ENCODE measurements at places on chromosomes 6 and 20.
A peak's percentile ranks its signal among the peaks of the same experiment; 100 is the strongest.

DNA sequence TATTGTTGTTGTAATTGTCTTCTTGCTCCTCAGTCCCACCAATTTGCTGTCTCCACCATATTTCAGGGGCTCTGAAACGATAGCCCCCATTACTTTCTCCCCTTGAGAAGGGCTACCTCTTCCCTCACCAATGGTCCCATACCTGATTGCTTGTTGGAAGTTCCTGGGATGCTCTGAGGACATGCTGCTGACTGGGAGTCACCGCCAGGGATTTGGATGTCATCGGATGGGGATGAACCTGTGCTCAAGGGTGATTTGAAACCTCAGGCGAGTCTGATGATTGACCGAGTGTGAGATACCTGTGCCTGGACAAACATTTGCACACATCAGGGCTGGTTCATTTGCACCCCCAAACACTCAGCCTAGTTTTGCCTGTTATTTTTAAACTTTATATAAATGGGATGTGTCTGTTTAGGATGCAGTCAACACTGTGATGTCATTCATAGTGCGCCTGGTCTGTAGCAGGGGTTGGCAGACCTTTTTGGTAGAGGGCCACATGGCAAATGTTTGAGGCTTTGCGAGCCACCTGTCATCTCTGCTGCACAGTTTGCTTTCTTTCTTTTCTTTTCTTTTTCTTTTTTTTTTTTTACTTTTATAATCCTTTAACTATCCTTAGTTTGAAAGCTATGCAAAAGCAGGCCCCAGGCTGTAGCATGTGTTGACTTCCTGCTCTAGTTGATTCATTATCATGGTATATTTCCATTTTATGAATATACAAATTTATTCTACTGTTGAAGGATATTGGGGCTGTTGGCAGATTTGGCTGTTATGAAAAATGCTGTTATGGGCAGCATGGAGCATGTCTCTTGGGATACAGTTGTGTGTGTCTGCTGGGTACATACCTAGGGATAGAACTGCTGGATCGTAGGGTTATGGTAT lies 118.5 kb upstream of the PHACTR3 start:
- H3K36me3 ChIP-seq = no peaks in the 10 kb centered on the region
- H3K4me1 ChIP-seq = no peaks in the 10 kb centered on the region
- no peak overlapping the region for H3K27ac ChIP-seq
- no peak overlapping the region for H3K4me3 ChIP-seq
- H3K27me3 ChIP-seq = peaks cover 4% of the 10 kb centered on the region

DNA sequence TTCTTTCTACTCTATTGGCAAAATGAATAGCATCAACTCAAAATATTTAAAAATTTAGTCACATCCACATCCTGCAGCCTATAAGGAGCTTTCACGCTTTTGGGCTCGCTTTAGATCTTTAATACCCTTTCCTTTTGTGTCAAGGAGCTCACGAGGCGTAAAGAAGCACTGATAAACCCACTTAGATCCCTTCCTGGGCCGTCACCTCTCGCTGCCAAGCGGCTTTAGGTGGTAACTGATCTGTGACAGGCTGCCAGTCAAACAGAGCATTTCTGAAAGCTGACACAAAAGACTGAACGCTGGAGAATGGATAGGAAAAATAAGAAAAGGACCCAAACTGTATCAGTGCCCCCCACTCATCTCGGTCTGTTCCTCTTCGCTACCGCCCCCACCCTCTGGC lies 385.7 kb upstream of the MMS22L start:
- no peaks in the 10 kb centered on the region for H3K36me3 ChIP-seq
- no peaks in the 10 kb centered on the region for H3K4me1 ChIP-seq
- no peak for DNase-seq
- H3K27ac ChIP-seq = no peak overlapping the region

GRCh38 chr20:63077705-63078104 lies 70.9 kb upstream of the BHLHE23 start:
- H3K27me3 ChIP-seq = peaks cover 13% of the 10 kb centered on the region
- H3K36me3 ChIP-seq = no peaks in the 10 kb centered on the region
- H3K27ac ChIP-seq = no peak overlapping the region
- no peak for DNase-seq
- H3K4me3 ChIP-seq = no peak overlapping the region

- peak; percentile 18 for DNase-seq
- no peaks in the 10 kb centered on the region for H3K27me3 ChIP-seq
- H3K27ac ChIP-seq = no peak overlapping the region
- H3K4me1 ChIP-seq = no peaks in the 10 kb centered on the region
Measured at GRCh38 chr6:73610444-73611275, 43.1 kb downstream of the SLC17A5 start.

DNA sequence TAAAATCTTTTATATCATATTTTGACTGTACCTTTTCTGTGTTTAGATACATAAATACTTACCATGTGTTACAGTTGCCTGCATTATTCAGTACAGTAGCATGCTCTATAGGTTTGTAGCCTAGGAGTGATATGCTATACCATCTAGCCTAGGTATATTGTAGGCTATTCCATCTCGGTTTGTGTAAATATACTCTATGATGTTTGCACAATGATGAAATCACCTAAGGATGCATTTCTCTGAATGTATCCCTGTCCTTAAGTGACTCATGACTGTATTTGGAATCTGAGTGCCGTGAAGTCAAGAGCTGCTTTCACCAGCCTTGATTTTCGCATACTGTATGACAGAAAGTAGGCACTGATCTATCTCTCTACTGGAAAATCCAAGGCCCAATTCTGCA lies 129.9 kb downstream of the UTRN start:
- DNase-seq = no peak
- no peak overlapping the region for H3K27ac ChIP-seq
- H3K27me3 ChIP-seq = no peaks in the 10 kb centered on the region
- H3K4me3 ChIP-seq = no peak overlapping the region

GRCh38 chr6:52577022-52577777 lies at the start of gene TRAM2:
Gene TRAM2 (minus strand): TSS chr6:52577060. CDS start chr6:52576915, 145 bp downstream.
- H3K4me3 ChIP-seq = peak within 1 kb of the TSS; percentile 88
- H3K36me3 ChIP-seq = no peaks in the 10 kb centered on the region
- peak; percentile 54 for DNase-seq
- peak within 1 kb of the TSS; percentile 90 for H3K27ac ChIP-seq
- no peaks in the 10 kb centered on the region for H3K27me3 ChIP-seq

DNA sequence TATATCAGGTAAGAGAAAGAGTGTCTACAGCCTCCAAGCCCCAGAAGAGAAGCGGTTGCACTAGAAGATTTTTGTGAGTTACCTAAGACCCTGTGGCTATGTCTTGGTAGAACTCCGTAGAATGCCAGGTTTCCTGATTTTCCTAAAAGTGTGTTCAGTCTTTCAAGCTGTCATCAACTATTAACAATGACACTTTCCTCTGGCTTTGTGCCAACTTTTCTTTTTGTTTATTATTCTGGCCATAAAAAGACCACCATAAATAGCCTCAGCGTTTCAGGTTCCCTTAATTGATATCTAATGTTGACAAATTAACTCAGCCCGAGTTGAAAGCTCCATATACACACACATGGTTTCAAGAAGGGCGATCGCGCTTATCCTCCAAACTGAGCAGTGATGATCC lies 1.2 kb downstream of the PAK5 start:
- no peaks in the 10 kb centered on the region for H3K36me3 ChIP-seq
- H3K27me3 ChIP-seq = peaks cover 12% of the 10 kb centered on the region
- H3K4me1 ChIP-seq = no peaks in the 10 kb centered on the region

DNA sequence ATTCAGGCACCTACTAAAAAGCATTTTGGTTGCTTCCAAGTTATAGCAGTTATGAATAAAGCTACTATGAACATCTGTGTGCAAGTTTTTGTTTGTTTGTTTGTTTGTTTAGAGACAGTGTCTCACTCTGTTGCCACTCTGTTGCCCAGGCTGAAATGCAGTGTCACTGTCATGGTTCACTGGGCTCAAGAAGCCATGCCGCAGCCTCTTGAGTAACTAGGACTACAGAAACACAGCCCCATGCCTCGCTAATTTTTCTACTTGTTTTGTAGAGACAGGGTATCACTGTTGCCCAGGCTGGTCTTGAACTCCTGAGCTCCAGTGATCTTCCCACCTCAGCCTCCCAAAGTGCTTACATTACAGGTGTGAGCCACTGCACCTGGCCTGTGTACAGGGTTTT lies 795.9 kb downstream of the EPHA7 start:
- DNase-seq = no peak
- H3K27ac ChIP-seq = no peak overlapping the region
- no peaks in the 10 kb centered on the region for H3K27me3 ChIP-seq

DNA sequence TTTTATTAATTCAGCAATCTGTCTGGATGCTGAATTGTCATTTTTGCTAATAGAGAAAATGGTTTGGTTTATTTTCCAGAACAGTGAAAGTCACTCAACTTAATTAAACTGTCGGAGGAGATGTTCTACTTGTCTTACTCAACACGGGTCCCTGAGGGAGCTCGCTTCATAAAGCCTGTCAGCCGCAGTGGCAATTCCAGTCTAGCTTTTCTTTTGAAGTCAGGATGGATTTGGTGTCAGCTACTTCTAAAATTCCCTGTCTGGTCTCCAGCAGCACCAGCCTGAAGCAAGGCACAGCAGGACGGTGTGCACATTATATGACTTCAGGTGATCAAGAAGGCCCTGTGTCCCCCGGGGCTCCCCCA lies 261.5 kb downstream of the SLC24A3 start:
- H3K4me3 ChIP-seq = no peak overlapping the region
- H3K4me1 ChIP-seq = peaks cover 8% of the 10 kb centered on the region
- no peaks in the 10 kb centered on the region for H3K27me3 ChIP-seq
- DNase-seq = no peak

DNA sequence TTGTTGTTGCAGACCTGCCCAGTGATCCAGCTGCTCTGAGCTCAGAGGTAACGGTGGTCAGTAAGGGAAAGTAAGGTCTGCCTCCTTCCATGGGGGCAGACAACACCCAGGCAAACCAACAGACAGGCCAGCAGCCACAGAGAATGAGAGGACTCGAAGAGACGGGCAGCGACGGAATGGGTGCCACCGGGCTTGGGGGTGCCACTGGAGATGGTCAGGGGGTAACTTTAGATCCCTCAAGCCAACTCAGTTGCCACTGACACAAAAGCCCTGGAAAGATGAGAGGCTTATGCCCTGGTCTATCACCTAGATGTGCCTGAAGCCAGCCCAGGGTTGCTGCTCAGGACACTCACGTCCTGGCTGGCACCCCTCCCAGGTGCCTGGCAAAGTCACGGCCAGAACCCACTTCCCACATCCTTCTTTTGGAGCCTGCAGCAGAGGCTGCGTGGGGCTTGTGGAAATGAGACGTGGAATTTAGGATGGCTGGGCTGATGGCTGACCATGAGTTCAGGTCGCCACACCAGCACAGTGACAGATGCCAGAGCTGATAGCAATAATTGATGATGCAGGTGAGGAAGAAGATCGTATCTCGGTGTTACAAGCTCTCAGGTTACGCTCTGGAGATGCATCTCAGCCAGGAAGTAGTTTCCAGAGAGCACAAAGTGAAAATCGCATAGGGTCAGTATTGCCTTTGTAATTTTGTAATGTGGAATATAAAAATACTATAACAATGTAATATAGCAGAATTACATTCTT lies 209.1 kb downstream of the SYNDIG1 start:
- DNase-seq = no peak
- H3K27ac ChIP-seq = no peak overlapping the region
- H3K27me3 ChIP-seq = no peaks in the 10 kb centered on the region
- H3K36me3 ChIP-seq = no peaks in the 10 kb centered on the region

- H3K36me3 ChIP-seq = no peaks in the 10 kb centered on the region
- H3K27me3 ChIP-seq = no peaks in the 10 kb centered on the region
- H3K4me3 ChIP-seq = no peak overlapping the region
Measured at GRCh38 chr6:130743175-130743574, 84.0 kb upstream of the SMLR1 start.

GRCh38 chr6:142241061-142241460 lies 60.7 kb upstream of the ADGRG6 start:
- no peak overlapping the region for H3K4me3 ChIP-seq
- DNase-seq = no peak
- no peaks in the 10 kb centered on the region for H3K4me1 ChIP-seq
- no peaks in the 10 kb centered on the region for H3K27me3 ChIP-seq
- no peaks in the 10 kb centered on the region for H3K36me3 ChIP-seq

DNA sequence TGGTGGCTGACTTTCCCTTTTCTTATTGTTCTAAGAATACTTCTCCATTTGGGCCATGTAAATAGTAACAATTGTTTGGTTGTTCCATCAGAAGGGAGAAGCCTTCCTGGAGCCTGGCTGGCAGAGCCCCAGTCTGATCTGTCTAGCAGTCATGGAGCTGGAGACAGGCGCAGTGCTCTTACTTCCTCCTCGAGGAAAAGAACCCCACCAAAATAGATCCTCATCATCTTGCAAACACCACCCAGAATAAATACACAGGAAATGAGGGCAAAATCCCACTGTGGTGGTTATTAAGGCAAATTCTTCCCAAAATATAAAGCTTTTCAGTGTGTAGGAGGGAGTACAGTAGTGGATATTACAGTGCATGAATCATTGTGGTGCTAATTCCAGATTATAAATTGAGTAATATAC lies 195.1 kb upstream of the SGK1 start:
- H3K4me1 ChIP-seq = no peaks in the 10 kb centered on the region
- DNase-seq = no peak
- no peaks in the 10 kb centered on the region for H3K36me3 ChIP-seq
- no peak overlapping the region for H3K27ac ChIP-seq

GRCh38 chr20:11813106-11813890 lies 104.4 kb upstream of the BTBD3 start:
- H3K36me3 ChIP-seq = no peaks in the 10 kb centered on the region
- no peaks in the 10 kb centered on the region for H3K4me1 ChIP-seq
- H3K27me3 ChIP-seq = no peaks in the 10 kb centered on the region
- H3K4me3 ChIP-seq = no peak overlapping the region

DNA sequence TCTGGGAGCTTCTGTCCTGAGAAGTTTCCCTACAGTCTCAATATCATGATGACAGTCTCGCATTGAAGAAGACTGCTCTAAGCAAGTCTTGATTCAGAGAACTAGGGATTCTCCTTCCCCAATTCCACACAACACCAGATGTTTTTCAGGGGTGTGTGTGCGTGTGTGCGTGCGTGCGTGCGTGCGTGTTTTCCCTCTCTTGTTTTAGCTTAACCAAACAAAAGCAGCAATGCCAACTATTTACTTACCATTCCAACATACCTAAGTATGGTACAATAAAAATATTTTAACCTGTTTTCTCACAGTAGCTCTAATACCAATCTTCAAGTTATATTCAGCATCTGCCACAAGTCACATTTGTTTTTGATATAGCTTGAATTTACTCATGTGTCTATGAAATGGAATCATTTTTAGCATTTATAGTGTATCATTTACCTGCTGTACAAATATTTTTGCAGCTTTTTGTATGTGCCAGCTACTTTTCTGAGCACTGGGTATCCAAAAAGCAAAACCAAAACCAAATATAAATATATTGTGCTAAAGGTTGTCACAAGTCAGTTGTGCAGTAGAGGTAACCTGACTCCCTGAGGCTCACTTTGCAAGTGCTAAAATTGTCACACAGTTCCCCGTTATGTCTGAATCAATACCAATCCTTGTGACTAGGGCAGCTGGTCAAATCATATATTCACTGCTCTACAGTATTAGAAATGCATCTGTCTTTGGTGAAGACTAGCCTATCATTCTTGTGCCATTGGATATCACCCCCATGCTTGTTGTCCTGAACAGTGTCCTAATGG lies 21.7 kb upstream of the MYLIP start:
- no peak overlapping the region for H3K27ac ChIP-seq
- no peaks in the 10 kb centered on the region for H3K27me3 ChIP-seq
- DNase-seq = no peak
- H3K4me3 ChIP-seq = no peak overlapping the region
- H3K36me3 ChIP-seq = no peaks in the 10 kb centered on the region
